ENCODE measurements at places on chromosomes 1 and 21.

- no peak for DNase-seq
Measured at GRCh38 chr1:82197606-82198005, 396.9 kb downstream of the ADGRL2 start.

- no peak for DNase-seq
Measured at GRCh38 chr1:13451399-13451965, 41.2 kb downstream of the PRAMEF20 start.

- DNase-seq: peak; percentile 28
Measured at GRCh38 chr21:42525029-42525581, 11.5 kb downstream of the SLC37A1 start.

DNA sequence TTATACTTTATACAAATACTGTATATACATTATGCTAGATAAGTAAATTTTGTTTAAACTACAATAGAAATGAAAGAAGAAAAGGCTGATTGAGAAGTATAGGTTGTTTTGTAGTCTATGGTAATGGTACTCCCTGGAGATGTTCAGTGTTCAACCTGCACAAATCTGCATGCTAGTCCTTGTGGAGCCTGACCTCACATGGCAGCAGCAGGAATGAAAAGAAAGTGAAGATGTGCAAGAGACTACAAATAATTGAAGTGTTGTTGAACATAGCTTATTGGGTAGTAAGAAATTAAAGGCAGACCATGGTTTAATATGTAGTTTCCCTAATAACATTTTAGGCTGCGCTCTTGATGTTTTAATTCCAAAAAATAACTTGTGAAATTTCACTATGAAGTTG is 201.2 kb downstream of the TGFB2 start:
- no peak for DNase-seq

DNA sequence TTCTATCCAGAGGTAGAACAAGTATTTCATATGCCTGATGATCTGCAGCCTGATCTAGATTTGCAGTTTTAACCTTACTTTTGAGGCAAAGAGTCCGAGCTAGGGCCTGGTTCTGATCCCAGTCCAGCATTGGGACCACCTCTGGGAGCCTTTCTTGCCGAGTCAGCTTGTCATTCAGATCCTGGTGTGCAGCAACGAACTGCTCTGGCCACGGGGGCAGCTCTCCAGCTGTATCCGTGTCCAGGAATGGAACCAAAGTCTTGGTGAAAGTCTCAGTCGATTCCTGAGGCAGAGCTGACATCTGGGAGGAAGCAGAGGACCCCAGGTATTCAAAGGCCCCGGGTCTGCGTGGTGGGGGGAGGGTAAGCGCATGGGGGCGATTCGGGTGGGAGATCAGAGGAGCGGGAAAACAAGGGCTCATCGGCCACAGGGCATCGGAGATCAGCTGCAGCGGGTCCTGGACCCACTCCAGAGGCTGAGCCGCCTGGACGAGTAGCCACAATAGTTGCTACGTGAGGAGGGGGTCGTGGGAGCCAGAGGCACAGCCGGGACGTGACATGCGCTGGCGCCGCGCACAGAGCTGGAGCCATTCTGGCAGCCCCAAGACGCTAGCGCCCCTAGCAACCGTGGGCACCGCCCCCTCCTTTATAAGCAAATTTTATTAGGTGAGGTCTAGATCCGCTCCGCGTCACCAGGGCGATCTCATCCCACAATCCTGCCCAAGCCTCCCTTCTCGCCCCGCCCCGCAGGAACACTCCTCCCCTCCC is 32.4 kb upstream of the BSDC1 start:
- DNase-seq: no peak

GRCh38 chr1:206725109-206725963 is 40.6 kb downstream of the MAPKAPK2 start:
- DNase-seq: peak; percentile 54

DNA sequence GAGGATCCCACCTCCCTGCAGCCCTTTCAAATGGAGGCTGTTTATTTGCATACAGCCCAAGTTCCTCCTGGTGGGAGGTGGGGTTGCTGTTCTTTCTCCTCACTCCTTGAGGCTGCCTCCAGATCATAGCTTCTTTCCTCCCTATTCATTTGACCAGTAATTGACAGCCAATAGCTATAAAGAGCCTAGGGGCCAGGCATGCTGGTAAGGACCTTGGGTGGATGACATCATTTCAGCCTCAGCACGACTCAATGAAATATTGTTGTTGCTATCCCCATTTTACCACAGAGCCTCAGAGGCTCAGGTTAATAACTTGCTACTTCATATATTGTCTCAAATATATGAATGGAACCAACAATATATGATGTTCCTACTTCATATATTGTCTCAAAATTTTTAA is 31.1 kb downstream of the ZSCAN20 start:
- no peak for DNase-seq

- no peak for DNase-seq
Measured at GRCh38 chr1:21534146-21534545, 24.9 kb downstream of the ALPL start.

- DNase-seq: peak; percentile 86
Measured at GRCh38 chr1:172897738-172898137, 153.0 kb downstream of the TNFSF18 start.

- no peak for DNase-seq
Measured at GRCh38 chr1:192170196-192170984, 12.1 kb downstream of the RGS18 start.

DNA sequence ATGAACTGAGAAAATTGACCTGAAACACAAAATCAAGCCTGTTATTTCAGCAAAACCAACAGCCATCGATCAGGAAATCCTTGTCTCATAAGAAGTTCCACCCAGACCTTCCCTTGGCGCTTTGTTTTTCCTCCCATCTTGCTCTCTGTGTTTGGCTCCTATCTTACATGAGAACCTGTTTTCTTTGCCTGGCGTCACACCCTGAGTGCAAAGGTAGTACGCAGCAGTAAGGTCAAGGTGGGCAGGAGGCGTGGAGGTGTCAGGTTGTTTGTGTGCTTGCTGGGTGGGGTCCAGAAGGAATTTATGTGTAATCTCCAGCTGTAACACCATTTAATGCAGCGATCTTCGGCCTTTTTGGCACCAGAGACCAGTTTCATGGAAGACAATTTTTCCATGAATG is 50.5 kb downstream of the C1orf21 start:
- no peak for DNase-seq

DNA sequence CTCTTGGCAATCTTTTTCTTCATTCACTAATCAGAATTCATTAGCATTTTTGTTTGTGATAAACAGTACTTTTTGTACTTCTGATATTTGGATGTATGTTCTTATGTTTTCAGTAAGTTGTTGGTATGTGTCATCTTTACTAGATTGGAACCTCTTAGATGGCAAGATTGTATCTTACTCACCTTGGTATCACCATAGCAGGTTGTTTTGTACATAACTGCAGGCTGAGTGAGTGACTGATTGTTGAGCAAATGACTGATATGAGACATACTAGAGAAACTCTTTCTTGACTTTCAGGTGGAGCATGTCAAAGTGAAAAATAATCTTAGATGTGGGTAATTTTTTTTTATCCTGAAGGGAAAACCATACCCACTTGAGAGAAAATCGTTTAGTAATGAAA is 173.7 kb downstream of the CLEC20A start:
- DNase-seq: no peak

DNA sequence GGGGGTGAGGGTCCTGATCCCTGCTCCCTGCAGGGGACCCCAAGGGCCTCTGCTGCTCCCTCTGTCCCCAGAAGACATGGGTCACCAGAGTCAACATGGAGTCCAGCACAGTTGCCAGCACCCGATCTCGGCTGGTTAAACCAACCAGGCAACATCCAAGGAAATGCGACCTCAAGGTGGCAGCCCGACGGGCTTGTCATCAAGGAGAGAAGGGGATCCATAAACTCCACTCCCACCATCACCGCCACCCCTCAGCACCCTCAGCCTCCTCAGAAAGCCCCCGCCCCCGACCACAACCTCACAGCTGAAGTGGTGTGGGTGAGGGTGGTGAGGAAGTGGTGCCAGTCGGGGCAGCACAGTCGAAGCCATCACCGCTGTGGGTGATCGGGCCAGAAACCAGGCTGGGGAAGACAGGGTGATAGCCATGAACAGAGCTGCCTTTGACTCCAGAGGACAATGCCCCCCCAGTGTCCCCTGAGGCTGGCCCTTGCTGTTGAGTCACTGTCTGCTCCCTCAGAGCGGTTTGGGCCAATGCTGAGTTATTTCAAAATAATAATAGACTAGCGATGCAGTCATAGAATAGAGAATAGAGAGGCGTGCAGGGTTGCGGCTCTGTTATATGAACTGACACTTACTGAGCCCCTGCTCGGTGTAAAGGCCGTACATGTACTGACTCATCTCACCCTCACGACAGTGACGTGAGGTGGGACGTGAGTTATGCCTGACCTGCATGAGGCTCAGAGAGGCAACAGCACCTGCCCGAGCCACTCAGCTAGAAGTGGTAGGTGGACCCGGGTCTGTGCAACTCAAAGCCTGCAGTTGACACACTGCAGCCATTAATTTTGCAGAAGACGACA is 88.7 kb upstream of the IFFO2 start:
- DNase-seq: no peak

- DNase-seq: peak; percentile 65
Measured at GRCh38 chr1:51679435-51679834, 62.5 kb downstream of the OSBPL9 start.

GRCh38 chr1:118333601-118334210 is 148.7 kb upstream of the SPAG17 start:
- no peak for DNase-seq

DNA sequence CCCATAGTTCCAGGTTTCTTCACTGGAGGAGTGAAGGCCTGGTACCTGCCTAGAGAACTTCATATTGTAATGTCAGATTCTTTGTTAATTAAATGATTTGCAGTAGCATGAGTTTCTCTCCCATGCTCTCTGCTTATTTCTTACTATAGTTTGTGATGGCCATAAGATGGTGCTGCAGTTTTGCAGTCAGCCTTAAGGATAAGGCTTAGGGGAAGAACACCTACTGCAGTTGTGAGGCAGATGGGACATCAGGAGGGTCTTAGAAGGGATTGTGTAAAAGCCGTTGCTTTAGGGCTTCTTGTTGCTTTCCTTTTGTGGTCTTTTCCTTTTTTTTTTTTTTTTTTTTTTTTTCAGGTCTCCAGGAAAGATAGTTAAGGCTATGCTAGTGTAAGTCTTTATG is 61.8 kb downstream of the MACF1 start:
- DNase-seq: no peak

GRCh38 chr21:29718081-29718815 is 221.5 kb downstream of the GRIK1 start:
- DNase-seq: peak; percentile 7

- peak; percentile 98 for DNase-seq
Measured at GRCh38 chr1:9211291-9211811, 23.2 kb upstream of the H6PD start.

DNA sequence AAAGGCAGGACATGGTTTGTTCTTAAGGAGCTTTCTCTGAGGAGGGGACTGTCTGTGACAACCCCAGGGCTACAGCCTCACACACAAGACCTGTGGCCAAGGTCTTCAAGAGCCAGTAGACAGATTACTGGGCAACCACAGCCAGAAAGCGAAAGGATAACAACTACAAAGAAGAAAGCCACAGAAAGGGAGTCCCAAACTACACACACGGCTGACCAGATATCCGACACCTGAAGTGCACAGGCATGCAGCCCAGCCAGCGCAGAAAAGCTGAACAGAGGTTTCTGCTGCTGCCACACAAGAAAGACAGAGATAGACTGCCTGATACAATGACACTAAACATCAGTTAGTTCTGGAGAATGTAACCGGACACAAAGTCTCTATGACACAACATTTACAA is 21.4 kb upstream of the NADK start:
- no peak for DNase-seq

DNA sequence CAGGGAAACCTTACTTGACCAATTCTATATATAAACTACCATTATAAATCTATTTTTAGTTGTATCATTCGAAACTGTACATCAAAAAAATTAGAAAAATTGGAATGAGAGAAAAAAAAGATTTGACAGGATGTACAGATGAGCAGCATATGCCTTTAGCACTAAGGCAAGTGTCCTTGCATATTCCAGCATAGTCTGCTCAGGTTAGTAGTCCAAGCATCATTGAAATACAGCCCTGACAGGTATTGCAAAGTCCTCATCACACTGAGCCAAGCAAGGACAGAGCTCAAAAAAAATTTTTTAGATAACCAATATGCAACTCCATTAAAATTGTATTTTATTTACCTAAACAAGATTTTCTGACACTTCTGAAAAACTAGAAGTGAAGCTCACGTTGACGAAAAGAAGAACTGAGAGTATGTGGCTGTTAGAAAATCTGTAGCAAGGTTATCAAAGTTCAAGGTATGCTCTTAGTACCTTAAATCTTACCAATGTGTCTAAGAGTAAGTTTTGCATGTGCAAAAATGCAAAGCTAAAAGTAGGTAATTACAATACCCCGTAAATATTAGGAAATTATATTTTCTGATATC is 465.6 kb upstream of the ADGRL4 start:
- no peak for DNase-seq

- no peak for DNase-seq
Measured at GRCh38 chr1:112870887-112871646, 84.9 kb downstream of the SLC16A1 start.

- peak; percentile 71 for DNase-seq
Measured at GRCh38 chr1:158028969-158029368, 35.5 kb downstream of the KIRREL1 start.

DNA sequence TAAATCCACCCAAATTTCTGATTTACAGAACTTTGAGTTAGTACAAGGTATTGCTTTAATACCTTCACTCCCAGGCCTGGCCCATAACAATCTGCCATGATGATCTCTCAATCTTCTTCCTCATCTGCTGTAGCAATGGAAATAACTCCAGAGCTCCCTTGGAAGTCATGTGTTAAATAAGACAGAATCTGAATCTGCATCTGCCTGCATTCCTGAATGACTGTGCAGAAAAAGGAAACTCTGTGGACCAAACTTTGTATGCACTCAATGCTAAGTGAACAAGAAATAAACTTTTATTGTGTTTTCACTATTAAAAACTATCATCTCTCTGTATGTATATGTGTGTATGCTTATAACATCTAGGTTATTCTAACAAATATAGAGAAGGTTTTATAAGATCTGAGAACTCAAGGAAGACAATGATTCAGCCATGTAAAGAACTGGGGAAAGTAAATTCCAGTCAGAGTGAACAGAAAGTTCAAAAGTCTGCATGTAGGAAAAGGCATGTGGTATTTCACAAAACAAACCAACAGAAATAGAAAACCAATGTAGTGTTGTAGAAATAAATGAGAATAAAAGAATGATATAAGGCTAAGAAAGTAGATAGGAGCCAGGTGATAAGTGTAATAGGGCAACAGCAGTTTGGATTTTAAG is 390.2 kb downstream of the USH2A start:
- no peak for DNase-seq

All from iris pigment epithelial cell (primary cell).